CD4-positive, alpha-beta T cell treated with Interferon alpha-2 for 1 hour (primary cell): ENCODE measurements at places on chromosomes 13 and 19.

DNA sequence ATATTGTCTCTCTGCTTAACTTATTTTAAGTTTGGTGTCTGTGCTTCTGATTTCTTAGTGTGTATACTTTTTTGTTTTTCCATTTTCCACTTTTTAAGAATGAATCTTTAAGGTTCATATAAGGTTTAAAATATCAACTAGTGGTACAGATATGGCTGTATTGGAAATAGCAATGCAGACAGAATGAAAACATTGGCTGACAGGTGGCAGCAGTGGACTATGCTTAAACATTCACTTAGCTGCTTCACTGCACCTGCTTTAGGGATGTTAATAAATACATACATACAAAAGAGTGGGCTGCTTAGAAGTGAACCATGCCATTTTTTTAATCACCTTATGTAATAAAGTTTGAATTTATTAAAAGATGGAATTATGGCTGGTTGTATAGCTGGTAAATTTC is 27.3 kb downstream of the TM9SF2 start:
- peak; percentile 36 for DNase-seq

DNA sequence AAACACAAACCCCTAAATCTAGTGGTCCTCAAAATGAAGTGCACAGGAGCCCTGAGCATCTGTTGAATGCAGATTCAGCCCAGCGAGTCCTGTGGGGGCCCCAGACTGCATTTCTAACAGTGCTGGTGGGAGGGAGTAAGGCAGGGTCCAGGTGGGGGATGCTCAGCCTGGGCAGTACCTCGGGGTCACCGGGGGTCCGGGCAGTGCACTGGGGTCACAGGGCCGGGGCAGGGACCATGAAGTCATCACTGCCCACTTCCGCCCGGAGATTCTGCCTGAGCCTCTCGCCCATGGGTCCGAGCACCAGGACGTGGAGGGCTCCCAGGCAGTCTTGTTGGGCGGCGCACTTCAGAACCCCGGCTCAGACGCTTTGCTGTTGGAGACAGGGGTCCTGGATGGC is 838 bp upstream of the ATP4B start:
- no peak for DNase-seq

DNA sequence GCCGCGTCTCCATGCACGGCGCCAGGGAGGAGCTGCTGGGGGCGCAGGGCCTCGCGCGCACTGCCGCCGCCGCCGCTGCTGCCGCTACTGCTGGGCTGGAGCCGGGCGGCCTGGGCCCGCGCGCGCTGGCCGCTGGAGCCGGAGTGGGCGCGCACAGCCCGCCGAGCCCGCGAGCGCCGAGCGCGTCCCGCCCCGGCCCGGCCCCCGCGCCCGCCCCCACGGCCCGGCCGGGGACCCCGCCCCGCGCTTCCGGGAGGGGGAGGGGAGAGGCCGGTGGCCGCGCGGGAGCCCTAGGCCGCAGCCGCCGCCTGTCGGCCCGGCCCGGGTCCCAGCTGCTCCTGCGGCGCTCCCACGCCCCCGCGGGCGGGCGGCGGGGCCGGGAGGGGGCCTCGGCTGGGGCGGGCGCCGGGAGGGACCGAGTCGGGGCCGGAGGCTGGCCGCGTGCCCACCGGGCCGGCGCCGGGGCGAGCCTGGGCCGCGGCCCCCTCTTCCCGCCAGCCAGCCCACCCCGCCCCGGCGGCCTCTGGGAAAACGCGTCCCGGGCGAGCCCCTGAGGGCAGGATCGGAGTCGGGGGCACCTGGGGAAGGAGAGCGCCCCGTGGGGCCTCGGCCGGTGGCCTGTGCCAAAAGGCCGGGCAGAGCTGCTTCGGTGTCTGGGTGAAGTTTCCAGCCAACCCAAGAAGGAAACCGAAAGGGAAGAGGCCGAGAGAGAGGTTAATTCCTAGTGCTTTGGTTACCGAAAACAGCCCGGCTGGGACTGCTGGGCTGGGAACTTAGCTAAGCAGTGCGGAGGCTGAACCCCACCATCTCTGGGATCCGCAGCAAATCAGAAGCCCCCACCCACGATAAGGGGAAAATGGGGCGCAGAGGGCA is at the start of gene STK24:
Gene STK24, minus strand, starts transcription at position 145 of the 873 bp plus-strand sequence. CDS start 321 bp downstream, outside the sequence.
- peak; percentile 76 for DNase-seq

- DNase-seq: no peak
Observed at GRCh38 chr19:46076031-46076880, 35.5 kb upstream of the IGFL4 start.

- DNase-seq: no peak
Observed at GRCh38 chr13:24868874-24869273, 104.9 kb downstream of the RNF17 start.

- DNase-seq: no peak
Observed at GRCh38 chr13:85728811-85729210, 70.4 kb downstream of the SLITRK6 start.

DNA sequence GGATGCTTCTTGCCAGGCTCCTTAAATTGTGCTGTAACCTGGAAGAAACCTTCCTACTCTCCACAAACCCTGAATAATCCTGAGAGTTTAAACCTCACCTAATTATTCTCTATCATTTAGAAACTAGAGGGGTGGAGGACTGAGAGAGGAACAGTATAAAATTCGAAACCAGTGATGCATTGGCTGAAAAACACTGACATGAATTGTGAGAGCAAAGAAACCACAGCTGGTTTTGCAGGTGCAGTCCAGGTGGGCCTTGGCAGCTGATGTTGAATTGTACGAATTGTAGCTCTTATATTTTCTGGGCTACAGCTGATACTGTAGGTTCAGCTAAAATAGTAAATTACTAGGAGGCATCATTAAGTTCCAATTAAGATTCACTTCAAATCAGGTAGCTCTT is 227.0 kb upstream of the SLITRK5 start:
- DNase-seq: no peak

- no peak for DNase-seq
Observed at GRCh38 chr13:112974671-112975070, 5.7 kb downstream of the MCF2L start.

DNA sequence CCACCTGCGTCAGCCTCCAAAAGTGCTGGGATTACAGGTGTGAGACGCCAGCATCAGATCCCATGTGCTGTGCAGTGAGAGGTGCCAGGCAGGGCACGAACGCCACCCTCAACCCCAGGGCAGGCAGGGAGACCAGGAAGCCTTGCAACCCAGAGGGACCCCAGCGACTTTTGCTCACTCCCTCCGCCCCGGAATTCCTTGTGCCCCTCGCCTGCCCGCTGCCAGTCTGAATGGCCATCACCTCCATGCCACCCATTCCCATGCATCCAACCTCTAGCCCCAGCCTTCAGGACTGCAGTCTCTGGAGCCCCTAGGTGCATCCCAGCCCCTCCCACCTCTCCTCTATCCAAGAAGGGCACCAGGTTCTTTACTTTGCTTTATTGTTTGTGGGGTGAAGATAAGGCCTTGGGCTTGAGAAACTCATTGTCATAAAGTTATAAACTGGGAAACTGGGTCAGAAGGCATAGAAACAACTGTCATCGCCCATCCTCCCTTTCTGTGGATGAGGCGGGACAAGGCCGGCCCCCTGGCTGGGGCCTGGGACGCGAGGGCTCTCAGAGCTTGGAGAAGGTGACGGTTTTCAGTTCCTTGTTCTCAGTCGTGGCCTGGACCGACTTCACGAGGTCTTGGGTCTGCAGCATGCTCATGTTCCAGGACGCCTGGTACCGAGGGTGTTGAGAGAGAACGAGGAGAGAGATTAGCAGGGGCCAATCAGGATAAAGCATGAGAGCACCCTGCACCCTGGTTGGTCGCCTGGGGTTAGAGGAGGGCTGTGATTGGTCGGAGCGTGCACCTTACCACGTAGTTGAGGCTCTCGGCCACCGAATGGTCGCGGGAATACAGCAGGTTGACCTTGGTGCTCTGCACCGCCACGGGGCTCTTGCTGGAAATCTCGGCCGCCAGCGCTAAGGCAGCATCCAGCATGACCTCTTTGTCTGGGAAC is 2.6 kb upstream of the LGALS4 start:
- DNase-seq: no peak

GRCh38 chr13:93004919-93005318 is 221.7 kb upstream of the GPC6 start:
- no peak for DNase-seq

- DNase-seq: no peak
Observed at GRCh38 chr19:14271840-14272239, 65.9 kb upstream of the ADGRL1 start.

GRCh38 chr19:49779731-49780555 is 13.1 kb downstream of the AP2A1 start:
- DNase-seq: no peak

DNA sequence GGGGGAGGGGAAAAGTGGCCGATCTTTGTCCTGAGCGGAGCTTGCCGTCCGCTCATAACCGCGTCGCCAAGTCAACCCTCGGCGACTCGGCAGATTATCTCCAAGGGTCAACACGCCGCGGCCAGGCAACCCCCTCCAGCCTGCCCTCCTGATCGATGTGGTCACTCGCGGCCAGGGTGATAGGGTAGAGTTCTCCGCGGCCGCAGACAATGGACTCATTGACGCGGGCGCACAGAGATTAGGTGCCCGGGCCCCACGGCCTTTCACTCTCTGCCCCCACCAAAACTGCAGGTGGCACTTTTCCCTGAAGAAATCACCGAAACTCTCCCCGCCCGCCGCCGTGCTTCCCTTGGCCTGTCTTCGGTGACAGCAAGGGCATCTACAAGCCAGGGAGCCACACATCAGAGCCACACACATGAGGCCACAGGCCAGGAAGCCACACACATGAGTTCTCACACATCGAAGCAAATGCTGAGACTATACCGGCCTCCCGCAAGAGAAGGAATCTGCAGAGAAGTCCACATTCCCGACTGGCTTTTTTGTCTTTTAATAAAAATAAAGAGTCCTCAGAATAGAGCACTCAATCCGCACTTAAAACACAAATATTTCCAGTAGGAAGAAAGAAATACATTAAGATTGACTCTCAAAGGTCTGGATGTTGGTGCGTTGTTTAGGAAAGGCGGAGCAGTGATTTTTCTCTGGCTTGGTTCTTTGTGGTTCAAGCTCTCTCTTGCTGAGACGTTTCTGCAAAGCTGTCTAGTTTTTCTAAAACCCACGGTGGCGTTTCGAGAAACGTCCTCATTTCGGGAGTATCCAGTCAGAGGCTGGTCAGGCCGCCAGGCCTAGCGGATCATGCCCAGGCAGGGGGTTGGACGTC is 1.5 kb upstream of the PDX1 start:
- DNase-seq: no peak

- no peak for DNase-seq
Observed at GRCh38 chr13:73945871-73946270, 188.3 kb downstream of the KLF12 start.

- DNase-seq: no peak
Observed at GRCh38 chr13:114074671-114075315, 57.6 kb downstream of the RASA3 start.

DNA sequence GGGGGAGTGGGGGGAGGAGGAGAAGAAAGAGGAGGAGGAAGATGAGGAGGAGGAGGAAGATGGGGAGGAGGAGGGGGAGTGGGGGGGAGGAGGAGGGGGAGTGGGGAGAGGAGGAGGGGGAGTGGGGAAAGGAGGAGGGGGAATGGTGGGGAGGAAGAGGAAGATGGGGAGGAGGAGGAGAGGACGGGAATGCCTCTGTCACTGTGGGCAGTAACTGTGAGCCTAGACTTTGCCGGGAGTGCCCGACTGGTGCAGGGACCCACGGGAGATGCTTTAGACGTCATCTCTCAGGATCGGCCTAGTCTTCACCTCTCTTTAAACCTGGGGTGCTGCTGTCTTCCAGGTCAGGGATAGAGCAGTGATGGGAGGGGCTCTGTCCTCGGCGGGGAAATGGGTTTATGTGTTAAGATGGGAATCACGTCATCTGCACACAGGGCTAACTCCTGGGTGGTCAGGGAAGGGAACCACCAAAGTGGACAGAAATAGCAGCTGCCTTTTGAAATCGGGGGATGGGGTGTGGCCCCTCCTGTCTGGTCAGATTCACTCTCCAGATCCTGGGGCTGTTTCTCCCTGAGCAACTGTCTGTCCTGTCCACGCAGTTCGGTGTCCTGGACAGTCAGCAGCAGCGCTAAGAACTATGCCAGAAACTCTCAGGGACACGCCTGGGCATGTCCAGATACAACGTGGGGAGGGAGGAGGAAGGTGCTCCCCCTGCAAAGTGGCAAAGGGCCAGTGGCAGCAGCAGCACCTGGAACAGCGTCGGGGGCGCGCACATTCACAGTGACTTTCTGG is 26.9 kb downstream of the GAS6 start:
- DNase-seq: no peak

DNA sequence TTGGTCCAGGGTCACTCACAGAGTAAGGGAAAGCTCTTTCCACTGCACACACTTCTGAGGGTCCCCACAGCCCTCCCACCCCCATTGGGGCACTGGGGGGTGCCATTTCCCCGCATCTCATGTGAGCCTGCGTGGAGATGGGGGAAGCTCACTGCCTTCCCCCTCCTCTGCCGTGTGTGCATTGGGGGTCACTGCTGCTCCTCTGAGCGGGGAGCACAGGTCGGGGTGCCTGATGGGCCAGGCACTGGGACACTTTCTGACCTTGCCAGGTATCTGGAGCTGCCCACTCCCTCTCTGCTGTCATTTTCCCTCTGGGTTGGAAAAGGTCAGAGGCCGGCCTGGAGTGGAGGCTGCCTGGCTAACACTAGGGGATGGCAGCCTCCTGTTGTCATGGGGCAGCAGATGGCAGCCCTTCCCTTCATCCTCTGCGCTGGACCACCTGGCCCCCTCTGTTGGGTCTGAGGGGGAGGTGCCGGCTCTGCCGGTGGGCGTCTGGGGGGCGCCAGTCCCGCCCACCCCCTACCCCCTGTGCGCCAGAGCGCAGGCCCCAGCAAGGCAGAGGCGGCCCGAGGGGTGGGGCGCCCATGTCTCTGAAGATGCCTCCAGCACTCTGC is 9.1 kb downstream of the SSBP4 start:
- no peak for DNase-seq

DNA sequence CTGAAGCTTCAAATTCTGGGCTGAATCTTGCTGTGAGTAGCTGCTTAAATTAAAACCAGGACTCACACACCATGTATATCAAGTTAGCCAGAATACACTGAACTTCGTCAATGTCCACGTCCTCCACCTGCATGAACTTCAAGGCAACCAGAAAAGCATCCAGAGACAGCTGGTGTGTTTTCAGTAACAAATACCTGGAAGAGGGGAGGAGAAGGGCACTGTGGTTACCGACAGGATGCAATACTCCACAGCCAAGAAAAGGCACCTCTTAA is 20.4 kb downstream of the PROZ start:
- DNase-seq: no peak

GRCh38 chr19:19642506-19643157 is 825 bp downstream of the GMIP start:
- DNase-seq: peak; percentile 42
